ENCODE measurements at places on chromosomes 11 and 22.
A peak's percentile ranks its signal among the peaks of the same experiment; 100 is the strongest.

GRCh38 chr22:47202819-47203553 lies 440.5 kb downstream of the TBC1D22A start:
- no peak for DNase-seq

DNA sequence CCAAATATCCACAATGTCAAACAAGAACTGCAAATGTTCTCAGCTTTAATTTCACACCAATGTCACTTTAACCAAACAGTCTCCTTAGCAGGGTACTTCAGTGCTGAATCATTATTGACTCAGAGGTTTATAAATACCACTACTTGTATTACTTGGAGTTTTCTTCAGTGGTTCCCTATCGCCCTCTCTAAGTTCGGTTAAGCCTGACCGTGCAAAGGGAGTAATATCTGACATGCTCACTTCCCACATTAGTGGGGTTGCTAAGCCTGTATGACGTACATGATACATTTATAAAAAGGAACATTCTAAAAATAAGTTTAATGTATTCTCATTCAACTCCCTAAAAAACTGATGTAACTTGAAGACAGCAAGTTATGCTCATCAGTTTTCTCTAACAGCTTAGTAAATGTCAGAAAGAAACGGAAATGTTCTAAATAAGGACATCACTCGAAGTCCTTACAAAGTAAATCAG lies 93.1 kb upstream of the ZC3H12C start:
- no peak for DNase-seq

DNA sequence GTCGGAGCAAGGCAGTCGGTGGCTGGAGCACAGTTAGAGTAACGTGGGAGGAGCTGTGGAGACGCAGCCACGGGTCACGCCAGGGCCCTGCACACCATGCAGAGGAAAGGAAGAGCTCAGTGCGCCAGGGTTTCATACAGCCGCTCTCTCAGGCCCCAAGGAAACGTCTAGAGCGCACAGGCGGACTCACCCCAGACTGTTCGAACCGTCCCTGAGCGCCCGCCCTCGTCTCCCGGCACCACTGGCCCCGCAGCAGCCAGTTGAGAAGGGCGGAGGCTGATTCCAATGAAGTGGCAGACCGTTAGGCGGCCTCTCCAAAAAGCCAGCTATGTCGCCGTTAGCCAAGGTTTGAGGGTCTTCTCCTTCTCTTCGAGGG lies 483 bp upstream of the HYLS1 start:
- DNase-seq, result peak; percentile 60

GRCh38 chr11:62124186-62125113 lies 639 bp downstream of the INCENP start:
- peak; percentile 42 for DNase-seq

DNA sequence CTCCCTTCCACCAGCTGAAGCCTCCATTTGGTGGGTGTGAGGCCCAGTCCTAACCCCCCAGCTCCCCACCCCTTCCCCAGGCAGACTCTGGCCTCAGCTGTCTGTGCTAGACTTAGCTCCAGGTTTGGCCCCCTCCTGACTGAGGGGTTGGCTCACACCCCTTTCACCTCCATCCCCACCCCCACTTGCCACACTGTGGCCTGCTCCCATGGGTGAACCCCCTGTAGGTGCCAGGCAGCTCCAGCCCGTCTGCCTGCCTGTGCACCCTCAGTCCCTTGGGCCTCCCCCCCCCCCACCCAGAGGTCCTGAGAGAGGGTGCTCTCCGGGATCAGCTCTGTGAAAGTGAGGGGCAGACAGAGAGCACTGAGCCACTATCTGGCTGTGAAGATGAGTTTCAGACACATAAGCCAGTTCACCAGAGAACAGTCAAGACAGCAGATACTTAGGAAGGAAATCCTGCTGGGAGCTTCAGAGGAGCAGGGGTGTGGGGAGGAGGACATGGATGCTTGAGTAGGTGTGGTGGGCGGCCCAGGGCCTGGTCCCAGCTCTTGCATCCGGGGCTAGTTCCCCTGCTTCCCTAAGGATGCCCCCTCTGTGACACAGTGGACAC lies 36.2 kb downstream of the PPM1F start:
- DNase-seq, result no peak

DNA sequence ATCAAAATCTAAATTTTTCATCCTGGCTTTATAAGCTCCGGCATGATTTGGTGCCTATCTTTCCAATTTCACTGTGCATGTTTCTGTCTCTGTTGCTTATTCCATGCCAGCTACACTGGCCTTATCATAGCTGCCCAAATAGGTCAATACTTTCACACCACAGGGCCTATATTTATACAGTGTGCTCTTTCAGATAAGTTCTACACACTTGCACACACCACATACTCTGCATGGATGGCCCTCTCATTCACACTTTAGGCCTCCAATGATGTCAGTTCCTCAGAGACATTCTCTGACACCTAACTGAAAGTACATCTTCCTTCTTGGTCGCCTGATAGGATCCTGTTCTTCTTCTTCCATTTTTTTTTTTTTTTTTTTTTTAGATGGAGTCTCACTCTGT lies 7.0 kb downstream of the ALG8 start:
- DNase-seq, result no peak

GRCh38 chr11:32044158-32044863 lies 46.6 kb upstream of the RCN1 start:
- no peak for DNase-seq

DNA sequence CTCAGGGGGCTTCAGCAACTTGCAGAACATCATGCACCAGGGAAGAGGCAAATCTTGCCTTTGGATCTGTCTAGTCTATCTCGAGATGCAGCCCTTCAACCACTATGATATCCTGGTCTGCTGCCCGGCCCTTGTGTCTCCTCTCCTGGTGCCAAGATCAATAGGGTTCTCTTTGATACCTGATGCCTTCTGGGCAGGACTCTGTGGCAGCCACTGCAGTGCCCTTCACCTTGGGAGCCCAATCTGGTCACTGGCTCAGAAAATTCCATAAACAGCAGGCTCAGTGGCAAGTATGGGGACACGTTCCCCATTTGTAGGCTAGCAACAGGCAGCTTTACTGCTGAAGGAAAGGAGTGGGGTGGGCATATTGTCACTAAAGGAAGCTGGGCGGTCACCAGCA lies 23.4 kb downstream of the SYN3 start:
- no peak for DNase-seq

GRCh38 chr11:19840961-19841360 lies 128.3 kb downstream of the NAV2 start:
- no peak for DNase-seq

GRCh38 chr11:62054484-62055121 lies 69.2 kb upstream of the INCENP start:
- peak; percentile 23 for DNase-seq

DNA sequence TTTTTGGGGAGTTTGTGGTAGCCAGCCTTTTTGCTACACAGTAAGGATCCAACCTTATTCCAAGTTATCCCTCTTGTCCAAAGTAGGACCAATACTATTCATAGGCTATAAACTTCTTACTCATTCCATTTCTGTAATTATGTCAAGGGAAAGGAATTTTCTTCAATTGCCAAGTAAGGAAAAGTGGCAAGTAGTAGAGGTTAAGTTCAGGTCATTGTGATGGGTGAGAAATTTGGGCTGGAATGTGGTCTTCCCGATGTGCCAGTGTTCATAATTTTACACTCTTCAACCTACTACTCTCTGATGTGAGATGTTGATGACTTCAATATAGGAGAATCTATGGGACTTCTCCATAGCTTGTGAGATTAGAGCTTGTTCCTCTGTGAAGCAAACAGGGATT lies 648.8 kb downstream of the METTL15 start:
- DNase-seq, result no peak
